ENCODE measurements at places on chromosomes 12 and 14.

DNA sequence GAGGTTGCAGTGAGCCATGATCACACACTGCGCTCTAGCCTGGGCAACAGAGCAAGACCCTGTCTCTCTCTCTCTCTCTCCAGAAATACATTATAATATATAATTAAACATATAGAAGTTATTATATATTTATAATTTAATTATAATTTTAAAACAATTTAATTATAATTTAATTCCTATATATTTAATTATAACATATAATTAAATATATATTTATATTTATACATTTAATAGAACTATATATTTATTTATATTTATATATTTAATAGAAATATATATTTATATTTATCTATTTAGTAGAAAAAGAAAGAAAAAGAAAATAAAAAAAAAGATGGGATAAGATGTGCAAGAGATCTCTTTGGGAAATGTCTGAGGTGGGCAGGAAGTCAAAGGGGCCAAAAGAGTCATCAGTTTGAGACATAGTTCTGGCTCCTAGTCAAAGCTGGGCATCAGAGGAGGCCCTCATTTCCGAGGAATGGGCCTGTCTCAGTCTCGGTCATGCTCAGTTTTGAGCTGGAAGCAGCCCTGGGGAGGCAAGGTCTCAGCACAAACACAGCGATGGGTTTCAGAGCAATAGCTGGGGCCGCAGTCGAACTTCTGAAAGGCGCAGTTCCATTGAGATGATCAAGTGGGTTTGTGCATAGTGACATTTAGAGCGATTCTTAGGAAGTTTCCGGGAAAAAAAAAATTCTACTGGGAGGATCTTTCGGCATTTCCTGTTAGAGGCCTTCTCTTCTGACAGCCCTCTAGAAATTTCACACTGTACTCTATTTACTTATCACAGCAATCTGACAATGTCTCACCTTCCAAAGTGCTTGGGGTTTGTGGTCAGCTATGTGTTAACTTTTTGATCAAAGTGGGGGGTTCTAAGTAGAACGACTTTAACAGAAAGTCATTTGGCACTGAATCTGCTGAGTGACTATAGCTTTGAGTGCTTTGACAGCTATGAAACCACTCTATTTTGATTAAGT is 58.7 kb upstream of the GZMB start:
- no peak for DNase-seq

DNA sequence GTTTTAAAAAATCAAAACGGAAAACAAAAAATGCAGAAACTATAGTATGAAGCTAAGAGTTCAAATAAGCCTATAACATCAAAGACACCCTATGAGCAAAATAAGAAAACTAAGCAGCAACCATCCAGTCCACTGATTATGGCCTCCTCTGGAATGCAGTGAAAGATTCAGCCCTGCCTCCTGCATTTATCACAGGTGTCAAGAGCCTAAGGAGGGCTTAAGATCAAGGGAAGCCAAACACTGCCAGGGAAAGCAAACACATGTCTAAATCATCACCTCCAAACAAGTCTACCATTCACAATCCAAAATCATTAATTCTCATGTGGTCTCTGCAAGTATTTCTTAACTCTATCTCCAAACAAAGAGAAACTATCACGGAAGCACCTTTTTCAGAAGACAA is 28.4 kb downstream of the SARNP start:
- no peak for DNase-seq

- DNase-seq = no peak
These were observed 8.1 kb downstream of the COCH start for GRCh38 chr14:30882431-30882830.

- no peak for DNase-seq
These were observed 663 bp downstream of the PTGER2 start for GRCh38 chr14:52314595-52315354.

DNA sequence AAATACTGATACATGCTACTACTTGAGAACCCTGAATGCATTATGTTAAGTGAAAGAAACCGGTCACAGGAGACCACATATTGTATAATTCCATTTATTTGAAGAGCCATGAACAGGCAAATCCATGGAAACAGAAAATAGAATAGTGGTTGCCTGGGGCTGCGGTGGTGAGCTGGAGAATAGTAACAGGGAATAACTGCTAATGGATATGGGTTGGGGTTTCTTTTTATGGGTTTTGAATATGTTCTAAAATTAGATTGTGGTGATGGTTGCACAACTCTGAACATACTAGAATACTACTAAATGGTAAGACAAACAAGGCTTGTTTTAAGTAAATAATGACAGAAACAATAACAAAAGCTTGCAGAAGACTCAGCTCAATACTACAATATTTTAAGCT is 293.0 kb downstream of the BTG1 start:
- DNase-seq = no peak

GRCh38 chr14:55340482-55340881 is 69.3 kb downstream of the FBXO34 start:
- no peak for DNase-seq

- DNase-seq = no peak
These were observed 378.4 kb downstream of the CCDC91 start for GRCh38 chr12:28568704-28569103.

- DNase-seq = no peak
These were observed 13.9 kb downstream of the ATL1 start for GRCh38 chr14:50573862-50574261.

- no peak for DNase-seq
These were observed 110.9 kb upstream of the DNM1L start for GRCh38 chr12:32568228-32568627.

GRCh38 chr12:96670334-96670899 is 181.0 kb downstream of the CFAP54 start:
- no peak for DNase-seq

GRCh38 chr12:49615725-49616124 is 7.6 kb upstream of the PRPF40B start:
- no peak for DNase-seq

GRCh38 chr14:99454246-99454645 is 26.4 kb downstream of the SETD3 start:
- DNase-seq = no peak

Measured in cortex of kidney (tissue), 1 donor.